ENCODE measurements at places on chromosomes 11 and 22.

DNA sequence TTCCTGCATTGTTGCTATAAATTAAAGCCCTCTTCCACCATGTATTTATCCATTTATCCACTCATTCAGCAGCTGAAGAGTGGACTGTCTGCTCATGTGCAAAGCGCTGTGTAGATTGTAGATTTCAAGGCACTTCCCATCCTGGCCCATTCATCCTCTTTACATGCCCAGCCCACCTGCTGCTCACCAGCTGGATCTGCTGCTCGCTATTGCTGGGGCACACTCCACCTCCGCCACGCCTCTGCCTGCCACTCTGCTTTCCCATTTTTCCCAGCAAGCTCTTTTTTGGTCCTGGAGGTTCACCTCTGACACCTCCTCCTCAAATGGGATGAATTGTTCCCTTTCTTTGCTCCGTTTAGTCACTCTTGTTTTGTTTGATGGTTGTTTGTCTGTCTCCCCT is 48.3 kb downstream of the CEP164 start:
- no peak for DNase-seq

GRCh38 chr11:75480185-75481175 is 45.3 kb downstream of the GDPD5 start:
- DNase-seq: no peak

GRCh38 chr22:36772451-36772850 is 3.5 kb downstream of the IFT27 start:
- no peak for DNase-seq

GRCh38 chr11:1822648-1823375 is 12.0 kb upstream of the SYT8 start:
- no peak for DNase-seq

GRCh38 chr11:67581469-67581868 is 2.1 kb upstream of the GSTP1 start:
- DNase-seq: no peak

GRCh38 chr22:19756288-19757128 is 4.1 kb upstream of the TBX1 start:
- no peak for DNase-seq

DNA sequence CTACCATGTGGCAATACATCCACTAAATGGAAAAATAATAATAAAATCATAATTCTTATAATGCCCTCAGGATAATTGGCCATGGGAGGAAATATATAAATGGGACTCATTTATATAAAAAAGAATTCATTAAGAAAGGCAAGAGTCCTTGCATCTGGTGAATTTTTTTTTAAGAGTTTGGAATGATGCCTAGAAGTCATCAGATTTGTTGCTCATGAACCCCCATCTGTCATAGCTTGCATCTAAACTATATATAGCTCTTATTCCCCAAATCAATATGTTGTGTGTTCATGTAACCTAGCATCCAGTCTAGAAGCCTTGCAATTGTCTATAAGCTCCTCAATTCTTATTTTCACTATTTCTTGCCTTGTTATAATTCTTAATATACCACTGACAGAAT is 75.9 kb downstream of the CADM1 start:
- DNase-seq: no peak

DNA sequence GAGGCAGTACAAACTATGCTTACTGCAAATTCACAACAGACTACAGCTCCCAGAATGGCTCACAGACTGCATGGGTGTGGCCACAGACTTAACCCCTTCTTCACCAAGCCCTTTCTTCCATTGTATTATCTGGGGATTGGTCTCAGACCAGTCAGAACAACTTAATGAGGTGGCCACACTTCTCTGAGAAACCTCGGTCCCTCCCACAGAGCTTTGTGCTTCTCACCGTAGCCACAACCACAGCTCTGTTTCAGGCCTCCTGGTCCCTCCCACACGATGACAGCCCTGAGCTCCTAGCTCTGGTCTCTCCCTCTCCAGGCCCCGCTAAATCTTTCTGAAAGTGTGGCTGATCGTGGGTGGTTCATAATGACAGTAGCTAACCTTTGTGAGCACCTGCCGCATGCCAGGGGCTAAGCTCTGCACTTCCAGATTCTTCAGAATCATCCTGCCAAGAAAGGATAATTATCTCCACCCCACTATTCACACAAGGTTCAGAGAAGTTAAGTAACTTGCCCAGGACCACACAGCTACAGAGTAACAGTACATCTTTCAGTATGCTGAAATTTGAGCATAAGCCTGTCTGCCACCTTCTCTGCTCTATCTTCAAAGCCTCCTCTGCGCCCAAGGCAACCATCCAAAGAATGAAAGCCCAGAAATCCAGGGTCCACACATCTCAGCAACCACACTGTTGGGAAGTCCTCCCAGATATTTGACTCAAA is 5.4 kb downstream of the PDE2A start:
- no peak for DNase-seq

GRCh38 chr11:123677510-123677909 is 23.1 kb upstream of the SCN3B start:
- no peak for DNase-seq

DNA sequence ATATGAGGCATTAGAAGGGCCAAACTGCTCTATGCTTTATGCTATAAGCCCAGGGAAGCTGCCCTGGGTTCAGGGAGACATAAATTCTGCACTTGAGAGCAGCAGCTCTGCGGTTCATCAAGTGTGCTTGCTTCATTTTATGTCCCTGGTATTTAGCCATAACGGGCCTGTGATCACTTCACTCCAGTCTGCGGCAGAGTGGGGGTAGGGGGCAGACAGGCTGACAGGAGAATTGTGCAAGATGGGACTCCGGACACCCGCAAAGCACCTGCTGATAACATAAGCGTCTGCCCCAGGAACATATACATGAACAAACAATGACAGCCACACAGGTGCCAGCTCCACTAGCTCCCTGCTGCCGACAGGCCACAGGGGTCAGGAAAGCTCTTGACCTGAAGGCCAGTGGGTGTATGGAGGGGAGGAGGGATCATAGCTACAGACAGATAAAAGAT is 56.1 kb downstream of the SMCO4 start:
- no peak for DNase-seq

GRCh38 chr22:22210375-22210774 is 34.2 kb upstream of the VPREB1 start:
- DNase-seq: peak; percentile 43

- no peak for DNase-seq
These were observed 497.5 kb downstream of the TBC1D22A start for GRCh38 chr22:47259990-47260389.

DNA sequence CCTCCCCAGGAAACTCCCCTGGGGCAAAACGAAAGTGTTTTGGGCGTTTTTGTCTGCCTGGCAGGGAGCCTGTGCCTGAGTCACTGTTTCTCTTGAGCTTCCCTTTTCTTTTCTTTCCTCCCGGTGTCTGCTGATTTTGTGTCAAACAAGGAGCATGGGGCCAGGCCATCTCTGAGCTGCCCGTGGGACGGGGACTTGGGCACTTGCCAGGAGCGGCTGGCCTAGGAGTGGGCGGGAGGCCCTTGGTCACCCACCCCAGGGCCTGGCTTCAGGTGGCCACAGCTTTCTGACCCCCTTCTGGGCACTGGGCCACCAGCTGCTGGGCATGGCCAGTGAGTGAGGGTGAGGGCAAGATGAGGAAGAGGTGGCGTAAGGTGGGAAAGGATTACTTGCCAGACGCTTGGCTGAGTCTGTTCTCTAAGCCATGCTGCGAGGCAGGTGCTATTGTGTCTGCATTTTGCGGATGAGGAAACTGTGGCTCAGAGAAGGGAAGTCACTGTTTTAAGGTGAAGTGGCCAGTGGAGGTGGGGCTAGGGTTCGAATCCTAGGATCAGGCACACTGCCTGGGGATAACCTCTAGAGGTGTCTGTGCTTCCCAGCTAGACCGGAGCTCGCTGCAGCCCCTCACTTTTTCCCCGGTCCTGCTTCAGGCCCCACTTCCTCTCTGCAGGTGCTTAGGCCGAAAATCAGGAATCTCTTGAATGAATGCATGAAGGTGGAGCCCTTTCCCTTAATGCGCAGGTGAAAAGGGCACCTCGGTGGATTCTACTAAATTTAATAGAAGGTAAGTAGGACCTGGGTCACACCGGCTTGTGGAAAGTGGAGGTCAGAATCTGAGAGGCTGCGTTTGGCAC is 7.8 kb upstream of the NFAM1 start:
- peak; percentile 40 for DNase-seq

GRCh38 chr11:130165601-130166456 is 6.2 kb downstream of the ST14 start:
- DNase-seq: no peak

GRCh38 chr11:9562716-9563115 is 10.8 kb upstream of the WEE1 start:
- no peak for DNase-seq
